ENCODE measurements at places on chromosomes 2 and 18. TPM values are rescaled to one million over a fixed set of nuclear protein-coding genes. Genes with fewer than 3 reads are reported as not detected.
A peak's percentile ranks its signal among the peaks of the same experiment; 100 is the strongest.

- DNase-seq: no peak
These were observed 395.8 kb downstream of the PID1 start for GRCh38 chr2:228875152-228875900.

DNA sequence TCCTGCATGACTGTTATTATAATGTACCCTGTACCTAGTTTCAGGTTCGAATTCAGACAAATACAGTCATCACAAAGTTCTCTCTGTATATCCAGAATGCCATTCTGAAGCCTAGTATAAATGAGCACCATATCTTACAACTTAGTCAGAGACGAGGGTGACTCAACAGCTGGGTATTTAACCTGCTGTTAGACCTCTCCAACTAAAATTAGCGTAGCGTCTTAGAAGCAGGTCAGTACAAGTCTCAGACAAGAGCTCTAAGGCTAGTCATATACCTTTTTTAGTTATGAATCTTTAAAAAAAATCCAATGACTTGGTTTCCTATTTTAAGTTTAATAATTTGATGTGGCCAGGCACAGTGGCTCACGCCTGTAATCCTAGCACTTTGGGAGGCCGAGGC is 74.1 kb downstream of the CABYR start:
- no peak for DNase-seq

DNA sequence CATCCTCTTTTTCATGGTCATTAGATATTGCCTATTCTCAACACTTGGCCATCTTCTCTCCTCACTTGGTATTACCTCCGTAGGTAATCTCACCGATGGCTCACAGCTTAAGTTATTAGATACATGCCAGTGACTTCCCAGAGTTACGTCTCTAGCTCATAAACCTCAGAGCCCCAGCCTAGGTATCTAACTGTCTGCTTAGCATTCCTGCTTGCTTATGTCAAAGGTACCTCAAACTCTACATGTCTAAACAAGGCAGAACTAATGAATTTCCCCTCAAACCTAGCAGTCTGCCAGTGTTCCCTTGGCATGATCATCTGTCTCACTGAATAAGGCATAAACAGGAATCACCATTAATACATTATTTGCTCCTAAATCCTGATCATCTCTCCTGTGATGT is 27.7 kb upstream of the ZNF638 start:
- no peak for DNase-seq

- DNase-seq: no peak
These were observed 5.4 kb upstream of the TOGARAM2 start for GRCh38 chr2:28975671-28976070.

- no peak for DNase-seq
These were observed 151.8 kb downstream of the HDAC4 start for GRCh38 chr2:239249048-239249447.

Gene L3MBTL4
- total RNA-seq: 0.08 TPM

Gene OR6B3
- total RNA-seq: not detected

Gene ZNF396
- total RNA-seq: 1.9 TPM

Gene CHRND
- not detected for total RNA-seq

- no peak for DNase-seq
These were observed 331.6 kb downstream of the SETBP1 start for GRCh38 chr18:45012286-45012685.

Gene C2orf78
- not detected for total RNA-seq

DNA sequence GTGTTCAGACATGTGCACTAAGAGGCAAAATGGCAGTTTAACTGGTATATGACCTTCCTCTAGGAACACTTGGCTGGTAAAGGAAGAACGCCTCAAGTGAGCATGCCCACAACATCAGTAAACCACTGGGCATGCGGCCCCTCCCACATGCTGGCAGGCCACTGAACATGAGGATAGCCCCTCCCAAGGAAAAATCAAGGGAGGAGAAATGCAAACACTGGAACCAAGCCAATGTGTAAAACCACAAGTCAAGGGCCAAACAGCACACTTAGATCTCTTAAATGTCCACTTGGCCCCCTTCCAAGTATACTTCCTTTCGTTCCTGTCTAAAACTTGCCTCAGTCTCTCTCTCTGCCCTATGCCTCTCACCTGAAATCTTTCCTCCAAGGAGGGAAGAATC is 980.8 kb downstream of the TSN start:
- DNase-seq: no peak

DNA sequence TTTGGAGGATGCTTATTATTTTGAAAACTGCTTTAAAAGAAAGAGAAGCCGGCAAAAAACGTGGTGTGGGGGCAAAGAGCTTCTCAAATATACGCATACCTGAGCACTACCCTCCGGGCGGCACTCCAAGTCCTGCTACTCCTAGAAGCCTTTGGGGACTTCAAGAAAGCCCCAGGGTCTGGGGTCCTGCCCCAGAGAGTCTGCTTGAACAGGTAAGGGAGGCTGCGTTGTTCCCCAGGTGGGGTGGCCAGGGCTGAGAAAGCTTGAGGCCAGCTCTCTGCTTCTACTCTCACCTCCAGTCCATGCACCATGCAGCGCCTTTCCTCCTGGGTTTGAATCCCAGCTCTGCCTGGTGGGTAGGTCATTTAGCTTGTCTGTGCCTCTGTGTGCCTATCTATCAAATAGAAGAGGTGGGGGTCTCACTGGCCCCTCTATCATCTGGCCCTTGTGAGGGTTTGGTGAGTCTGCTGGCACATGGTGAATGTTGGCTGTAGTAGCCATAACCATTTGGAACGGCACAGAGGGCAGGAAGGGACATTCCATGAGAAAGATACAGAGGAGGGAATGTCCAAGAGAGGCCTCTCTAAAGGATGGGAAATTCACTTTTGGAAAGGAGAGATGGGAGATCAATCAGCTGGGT is 19.5 kb downstream of the MALL start:
- no peak for DNase-seq

GRCh38 chr2:167843217-167843616 is 404.2 kb downstream of the STK39 start:
- no peak for DNase-seq

DNA sequence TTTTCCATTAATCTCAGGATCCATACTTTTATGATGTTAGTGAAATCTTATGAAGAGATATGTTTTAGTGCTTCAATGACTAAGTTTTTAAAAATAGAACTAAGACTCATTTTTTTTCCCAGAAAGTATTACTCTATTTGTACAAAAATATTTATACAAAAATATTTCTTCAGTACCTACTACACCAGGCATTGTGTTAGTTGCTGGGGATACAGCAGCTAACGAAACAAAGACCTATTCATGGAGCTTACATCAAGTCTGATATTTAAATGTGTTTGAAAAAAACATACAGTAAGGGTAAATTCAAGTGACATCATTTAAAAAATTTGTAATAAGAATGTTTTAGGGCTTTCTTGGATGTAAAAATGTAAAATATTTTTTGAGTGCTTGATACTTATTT is 11.6 kb downstream of the VAPA start:
- DNase-seq: no peak

GRCh38 chr2:162826921-162827320 is 11.6 kb downstream of the KCNH7 start:
- DNase-seq: no peak

- no peak for DNase-seq
These were observed 33.8 kb downstream of the SMC6 start for GRCh38 chr2:17719562-17720371.

DNA sequence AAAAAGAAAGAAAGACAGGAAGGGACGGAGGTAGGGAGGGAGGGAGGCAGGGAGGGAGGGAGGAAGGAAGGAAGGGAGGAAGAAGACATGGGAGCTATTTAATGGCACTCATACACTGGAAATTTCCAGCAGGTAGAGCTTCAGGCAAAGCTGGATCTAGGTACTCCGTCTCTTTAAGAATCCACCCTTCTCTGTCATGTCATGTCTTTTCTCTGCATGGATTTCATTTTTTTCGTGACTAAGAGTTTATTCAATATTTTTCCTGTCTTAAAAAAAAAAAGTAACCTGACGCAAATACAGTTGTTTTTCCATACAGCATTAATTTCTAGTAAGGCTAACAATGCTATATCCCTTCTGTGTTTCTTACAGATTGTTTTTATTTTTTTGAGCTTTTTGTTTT is 56.3 kb upstream of the MCFD2 start:
- DNase-seq: no peak

Gene RSAD2
- 105 TPM for total RNA-seq

DNA sequence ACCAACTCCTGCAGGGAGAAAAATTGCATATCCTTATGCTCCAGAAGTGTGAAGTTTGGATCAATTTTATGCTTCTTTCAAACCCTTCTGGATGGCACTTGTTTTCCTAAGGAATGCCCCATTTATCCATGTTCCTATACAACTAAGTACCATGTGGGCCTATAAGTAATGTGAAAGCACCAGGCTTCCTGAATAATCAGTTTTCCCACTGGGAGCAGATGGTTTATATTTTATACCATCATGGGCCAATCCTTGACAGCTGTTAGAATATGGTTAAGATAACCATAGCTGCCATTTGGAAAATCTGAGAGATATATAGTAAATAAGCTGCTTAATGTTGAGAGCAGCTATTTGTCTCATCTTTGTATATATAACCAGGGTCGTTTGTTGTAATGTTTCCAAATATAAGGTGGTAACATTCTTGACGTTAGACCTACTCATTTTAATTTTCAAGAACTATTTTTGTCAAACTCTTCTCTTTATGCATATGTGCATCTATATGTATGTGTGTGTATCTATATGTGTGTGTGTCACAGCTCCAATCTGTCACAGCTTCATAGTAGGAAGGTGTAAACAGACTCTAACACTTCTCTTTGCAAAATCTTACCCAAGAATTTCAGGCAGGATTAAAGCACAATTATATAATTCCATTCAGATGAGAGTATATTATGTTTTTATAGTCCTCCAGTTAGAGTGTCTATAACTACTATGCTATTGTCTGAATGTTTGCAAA is 458.7 kb upstream of the GCFC2 start:
- DNase-seq: no peak

Gene SLC14A1
- total RNA-seq: 3.1 TPM

DNA sequence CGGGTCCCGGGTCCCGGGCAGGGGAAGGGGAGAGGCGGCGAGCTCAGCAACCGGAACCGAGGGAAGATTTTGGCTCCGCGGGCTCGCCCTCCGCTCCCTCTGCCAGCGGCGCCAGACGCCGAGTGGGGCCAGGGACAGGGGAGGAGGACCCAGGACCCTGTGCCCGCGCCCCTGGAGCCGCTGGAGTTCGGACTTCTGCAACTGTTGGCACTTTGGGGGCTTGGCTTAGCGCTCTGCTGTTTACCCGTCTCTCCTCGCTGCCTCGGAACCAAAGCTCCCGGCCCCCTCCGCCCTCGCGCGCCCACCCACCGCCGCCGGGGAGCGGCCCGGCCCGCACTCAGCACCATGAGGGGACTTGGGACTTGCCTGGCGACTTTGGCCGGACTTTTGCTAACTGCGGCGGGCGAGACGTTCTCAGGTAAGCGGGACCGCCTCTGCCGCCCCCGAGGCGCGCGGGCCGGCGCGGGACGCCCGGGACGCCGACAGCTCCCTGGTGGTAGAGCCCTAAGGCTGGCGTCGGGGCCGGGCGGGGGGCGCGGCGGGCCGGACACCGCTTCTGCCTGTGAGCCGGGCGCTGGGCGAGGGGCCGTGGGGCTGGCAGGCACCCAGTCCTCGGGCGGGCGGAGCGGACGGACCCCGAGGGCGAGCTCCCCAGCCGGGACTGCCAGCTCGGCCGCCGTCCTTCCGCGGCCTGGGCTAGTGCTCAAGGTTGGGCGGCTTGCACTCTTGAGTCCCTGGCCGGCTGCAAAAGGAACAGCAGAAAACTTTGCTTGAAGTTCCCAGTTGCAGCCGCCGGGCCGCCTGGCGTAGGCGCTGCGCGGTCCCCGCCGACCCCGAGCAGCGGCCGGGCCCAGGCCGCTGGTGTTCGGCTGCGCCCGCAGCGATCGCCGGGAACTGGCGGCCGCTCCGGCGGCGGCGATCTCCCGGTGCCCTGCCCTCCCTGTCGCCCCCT is 634 bp downstream of the PTPRM start:
- DNase-seq: peak; percentile 35

GRCh38 chr2:176280867-176281658 is 11.8 kb downstream of the MTX2 start:
- no peak for DNase-seq

DNA sequence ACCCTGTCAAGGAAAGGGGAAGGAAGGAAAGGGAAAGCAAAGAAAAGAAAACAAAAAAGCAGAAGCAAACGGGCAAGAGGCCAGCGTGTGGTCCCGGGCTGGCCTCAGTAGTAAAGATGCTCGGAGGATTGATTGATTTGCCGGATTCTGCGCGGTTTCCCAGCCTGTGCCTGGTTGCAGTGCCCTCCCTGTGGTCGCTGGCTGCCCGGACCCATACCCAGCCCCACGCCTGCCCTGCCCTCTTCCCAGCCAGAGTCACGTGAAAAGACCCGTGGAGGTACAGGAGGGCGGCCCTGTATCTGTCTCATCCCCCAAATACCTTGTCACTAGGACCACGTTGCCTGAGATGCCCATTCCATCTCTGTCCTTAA is 55.1 kb upstream of the IMP4 start:
- no peak for DNase-seq

- DNase-seq: no peak
These were observed 1565.6 kb upstream of the LRRTM1 start for GRCh38 chr2:81870119-81870518.

Gene POTEI
- not detected for total RNA-seq

Gene ZBTB7C
- total RNA-seq: not detected

DNA sequence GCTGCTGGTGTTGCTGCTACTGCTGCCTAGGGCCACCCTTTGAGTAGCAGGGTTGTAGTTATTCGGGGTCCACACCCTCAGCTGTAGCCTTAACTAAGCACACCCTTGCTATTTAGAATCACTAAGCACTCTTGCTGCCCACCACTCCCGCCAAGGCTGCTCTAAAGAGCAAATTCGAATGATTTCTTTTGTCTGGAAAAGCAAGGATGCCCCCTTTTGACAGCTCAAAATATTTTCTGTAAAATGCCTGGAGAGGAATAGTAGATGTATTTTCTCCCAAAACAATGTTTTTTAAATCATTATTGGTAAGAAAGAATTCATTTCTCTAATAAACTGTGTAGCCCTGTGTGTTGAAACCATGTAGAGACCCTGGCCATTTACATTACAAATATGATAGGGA is 80.8 kb upstream of the PAPOLG start:
- no peak for DNase-seq

GRCh38 chr2:12017499-12018157 is 271.2 kb downstream of the LPIN1 start:
- no peak for DNase-seq

DNA sequence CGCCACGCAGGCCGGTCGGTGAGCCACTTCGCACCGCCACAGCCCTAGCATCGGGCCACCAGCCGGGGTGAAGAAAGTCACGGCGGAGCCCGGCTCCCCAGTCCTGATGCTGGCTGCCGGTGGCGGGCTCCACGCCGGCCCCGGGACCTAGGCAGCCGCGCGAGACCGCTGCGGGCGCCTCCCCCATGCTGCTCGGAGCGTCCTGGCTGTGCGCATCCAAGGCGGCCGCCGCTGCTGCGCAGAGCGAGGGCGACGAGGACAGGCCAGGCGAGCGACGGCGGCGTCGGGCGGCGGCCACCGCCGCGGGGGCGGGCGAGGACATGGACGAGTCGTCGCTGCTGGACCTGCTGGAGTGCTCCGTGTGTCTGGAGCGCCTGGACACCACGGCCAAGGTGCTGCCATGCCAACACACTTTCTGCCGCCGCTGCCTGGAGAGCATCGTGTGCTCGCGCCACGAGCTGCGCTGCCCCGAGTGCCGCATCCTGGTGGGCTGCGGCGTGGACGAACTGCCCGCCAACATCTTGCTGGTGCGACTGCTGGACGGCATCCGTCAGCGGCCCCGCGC is 433 bp downstream of the SH3RF3 start:
- DNase-seq: peak; percentile 60

- no peak for DNase-seq
These were observed 15.7 kb downstream of the ZFP36L2 start for GRCh38 chr2:43210467-43211303.

GRCh38 chr2:167293172-167293781 is 405.0 kb downstream of the XIRP2 start:
- DNase-seq: no peak

Gene PLB1
- 0.30 TPM for total RNA-seq

Gene DBI
- 141 TPM for total RNA-seq

Gene UPP2
- not detected for total RNA-seq
